Myocyte (in vitro differentiated cells): ENCODE measurements at places on chromosomes 4 and X. TPM values are rescaled to one million over a fixed set of nuclear protein-coding genes. Genes with fewer than 3 reads are reported as not detected.

DNA sequence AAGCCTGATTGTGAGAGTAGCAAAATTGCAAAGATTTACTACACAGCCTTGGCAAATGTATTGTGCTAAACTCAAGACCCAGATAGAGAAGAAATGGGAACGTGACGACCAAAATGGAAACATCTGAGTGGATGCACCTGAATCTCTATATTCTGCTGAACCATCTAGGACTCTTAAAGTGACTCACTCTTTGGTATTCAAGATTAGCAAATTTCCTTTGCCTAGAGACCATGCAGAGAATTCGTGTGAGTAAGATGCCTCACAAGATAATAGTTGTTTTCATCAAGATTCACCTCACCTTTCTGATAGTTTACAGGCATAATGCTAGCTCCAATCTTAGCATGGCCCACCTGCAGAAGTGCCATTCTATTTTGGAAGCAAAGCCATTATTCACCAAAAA lies 14.4 kb upstream of the ATOH1 start:
- no peak for DNase-seq

DNA sequence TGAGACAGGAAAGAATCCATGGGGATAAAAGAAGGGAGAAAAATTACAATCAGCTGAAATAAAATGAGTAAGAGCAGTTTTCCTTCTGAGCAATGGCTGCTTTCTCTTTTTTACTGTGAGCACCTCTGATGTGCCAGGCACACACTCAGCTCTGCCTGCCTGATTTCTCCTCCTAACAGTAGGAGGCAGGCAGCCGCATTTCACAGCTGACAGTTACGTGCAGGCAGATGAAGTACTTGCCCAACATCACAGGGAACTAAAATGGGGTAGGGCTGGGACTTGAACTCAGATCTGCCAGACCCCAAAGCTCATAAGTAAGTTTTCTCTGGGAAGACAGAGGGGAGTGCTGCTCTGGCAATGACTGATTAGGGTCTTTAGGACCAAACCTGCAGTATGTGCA lies 54.6 kb downstream of the C4orf50 start:
- DNase-seq = no peak

- DNase-seq = peak; percentile 78
These were observed at the start of gene PABPC5 for GRCh38 chrX:91434351-91435168. TSS of gene PABPC5 (plus strand) at chrX:91434839. CDS start at chrX:91435578, 739 bp downstream.

CSTF2 gene
- total RNA-seq = 11.4 and 11.7 TPM in 2 replicates

GRCh38 chrX:18624599-18624998 lies 47.3 kb downstream of the RS1 start:
- no peak for DNase-seq

DNA sequence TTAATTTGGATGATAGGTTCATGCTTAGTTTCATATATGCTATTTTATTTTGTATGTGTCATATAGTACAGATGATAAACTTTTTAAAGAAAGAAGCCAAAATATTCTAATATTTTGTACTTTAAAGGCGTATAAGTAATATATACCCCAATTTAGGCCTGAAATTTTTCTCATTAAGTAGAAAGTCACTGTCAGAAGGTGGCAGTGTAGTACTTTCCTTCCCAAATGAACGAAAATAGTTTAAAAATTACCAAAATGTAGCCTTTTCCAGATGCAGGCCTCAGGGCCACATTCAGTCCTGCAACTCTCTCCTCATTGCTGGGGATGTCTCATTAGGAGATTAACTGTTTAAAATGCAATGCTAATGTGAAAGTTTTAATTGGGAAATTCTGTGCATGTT lies 1263.6 kb downstream of the C4orf33 start:
- peak; percentile 47 for DNase-seq

DNA sequence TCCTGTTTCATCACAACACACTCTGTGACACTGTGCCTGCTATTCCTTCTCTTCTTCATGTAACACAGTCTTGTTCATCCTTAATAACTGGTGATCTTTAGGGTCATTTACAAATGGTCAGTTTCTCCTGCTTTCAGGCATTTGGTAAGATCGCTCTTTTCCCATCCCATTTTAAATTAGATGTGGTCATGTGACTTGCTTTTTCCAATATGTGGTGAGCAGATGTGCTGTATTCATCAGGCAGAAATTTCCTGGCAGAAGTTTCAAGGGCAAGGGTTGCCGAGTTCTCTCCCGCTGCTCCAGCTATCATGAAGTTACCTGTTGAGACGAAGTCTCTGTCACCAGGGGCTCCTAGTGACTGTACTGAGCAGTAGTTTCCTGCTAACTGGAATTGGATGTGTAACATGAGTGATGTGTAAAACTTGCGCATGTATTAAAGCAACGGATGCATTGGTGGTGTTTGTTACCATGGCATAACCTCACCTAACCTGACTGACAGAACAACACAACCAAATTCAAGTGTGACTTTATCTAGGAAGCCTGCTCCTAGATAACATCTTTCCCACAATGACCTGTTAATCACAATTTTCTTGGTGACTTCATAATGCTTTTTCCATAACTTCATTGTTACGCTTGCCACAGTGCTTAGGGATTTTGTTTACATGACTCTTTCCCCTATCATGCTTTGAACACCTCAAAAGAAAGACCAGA lies 29.5 kb upstream of the BMPR1B start:
- no peak for DNase-seq

FAAH2 gene
- 1.0 TPM in 1 of 2 replicates, not detected in the other for total RNA-seq

DNA sequence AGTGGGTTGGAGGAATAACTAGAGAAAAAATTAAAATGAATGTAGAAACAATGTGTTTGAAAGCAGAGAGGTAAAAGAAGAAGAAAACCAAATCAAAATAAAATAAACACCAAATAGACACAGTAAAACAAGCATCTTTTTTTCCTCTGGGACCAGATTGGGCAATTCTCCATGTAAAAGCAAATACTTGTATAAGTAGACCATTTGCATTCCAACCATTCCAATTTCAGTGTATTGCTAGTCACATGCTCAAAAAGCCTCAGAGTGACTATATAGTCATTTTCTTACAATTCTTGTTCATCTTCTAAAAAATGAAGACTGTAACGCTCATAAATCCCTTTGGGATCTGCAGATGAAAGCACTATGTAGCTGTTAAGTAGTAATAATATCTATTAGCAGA lies 969.5 kb downstream of the PCDH18 start:
- no peak for DNase-seq

DNA sequence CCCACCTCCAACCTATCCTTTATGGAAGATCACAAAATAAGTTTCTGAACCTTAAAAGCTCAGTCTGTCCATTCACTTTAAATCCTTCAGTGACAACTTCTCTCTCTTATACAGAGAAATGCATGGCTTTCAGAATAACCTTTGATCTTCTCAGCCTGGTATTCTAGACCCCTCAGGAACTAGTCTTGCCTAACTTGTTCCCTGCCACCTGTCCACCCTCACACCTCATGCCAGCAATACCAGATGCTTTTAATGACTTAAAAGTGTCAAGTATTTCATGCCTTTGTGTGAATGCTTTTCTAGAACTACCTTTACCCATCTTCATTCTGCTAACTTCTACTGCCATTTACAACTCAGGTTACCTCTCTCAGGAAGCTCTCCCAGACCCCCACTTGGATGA lies 7.4 kb downstream of the EXOC1L start:
- no peak for DNase-seq

DNA sequence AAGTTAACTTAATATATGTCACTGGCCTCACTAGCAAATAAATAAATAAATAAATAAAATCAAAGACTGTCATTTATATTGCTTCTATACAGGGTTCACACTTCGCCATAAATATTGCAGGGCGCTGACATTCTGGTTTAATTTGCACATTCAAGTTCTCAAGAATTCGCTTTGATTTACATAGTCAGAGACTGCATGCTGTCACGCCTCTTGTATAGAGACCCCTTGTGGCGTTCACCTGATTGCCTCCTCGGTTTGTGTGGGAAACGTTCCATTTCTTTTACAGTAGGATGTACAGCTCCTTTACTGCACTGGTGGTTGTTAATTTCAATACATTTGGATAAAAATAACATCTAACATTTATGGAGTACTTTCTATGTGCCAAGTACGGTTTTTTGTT lies 71.3 kb upstream of the ADGRG2 start:
- DNase-seq = no peak

DNA sequence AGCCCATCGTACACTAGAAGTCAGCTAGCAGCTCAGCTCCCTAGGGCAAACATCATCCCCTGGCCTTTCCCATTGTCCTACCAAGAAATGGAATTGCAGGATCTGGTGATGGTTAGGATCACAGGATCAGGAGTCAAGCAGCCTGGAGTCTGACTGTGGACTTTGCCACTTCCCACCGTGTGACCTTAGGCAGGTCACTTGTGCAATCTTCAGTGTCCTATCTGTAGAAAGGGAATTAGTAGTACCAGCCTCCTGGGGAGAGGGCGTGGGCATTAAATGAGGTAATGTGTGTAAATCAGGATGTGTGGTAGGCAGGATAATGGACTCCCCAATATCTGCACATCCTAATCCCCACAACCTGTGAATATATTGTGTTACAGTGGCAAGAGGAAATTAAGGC lies 38.6 kb upstream of the APLN start:
- DNase-seq = no peak

ARSH gene
- total RNA-seq = 0.99 TPM in 1 of 2 replicates, not detected in the other

DNA sequence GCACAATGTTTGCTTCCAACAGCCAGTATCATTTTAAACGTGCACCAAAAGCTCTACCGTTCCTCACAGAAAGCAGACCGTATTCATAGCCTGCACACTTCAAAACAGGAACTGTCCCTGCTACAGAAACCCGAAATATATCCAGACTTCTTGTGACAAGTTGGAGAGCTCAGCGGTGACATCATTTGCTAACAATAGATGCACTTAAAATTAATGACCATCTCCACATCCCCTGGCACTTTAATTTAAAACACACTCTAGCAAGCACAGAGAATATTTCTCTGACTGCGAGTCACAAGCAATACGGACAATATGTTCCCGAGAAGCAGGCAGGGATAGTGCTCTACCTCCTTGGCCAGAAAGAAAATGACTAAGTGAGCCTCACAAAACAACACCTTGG lies 2.5 kb downstream of the NYX start:
- DNase-seq = peak; percentile 47

DNA sequence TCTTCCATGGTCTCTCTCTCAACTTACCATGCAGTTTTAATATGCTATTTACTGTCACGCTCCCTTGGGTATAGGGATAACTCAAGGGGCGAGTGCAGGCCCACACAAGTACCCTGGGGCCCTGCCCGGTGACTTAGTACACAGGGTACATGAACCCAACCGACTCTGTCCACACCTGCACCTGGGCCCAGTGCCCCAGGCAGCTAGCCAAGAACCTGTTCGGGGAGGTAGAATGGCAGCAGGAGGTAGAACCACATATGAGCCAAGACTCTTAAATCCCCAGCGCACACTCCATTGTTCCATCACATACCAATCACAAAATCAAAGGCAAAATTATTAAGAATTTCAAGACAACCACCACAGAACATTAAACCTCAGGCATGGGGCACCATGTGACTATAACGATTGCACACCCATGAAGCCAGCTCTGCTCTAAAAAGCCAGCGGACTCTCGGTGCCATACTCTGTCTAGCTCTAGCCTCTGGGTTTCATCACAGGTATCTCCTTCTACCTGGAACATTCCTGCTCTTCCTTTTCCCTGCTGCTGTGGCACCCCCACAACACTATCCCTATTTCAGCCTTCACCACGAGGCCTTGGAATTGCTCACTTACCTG lies 14.6 kb downstream of the PHF8 start:
- DNase-seq = no peak

DNA sequence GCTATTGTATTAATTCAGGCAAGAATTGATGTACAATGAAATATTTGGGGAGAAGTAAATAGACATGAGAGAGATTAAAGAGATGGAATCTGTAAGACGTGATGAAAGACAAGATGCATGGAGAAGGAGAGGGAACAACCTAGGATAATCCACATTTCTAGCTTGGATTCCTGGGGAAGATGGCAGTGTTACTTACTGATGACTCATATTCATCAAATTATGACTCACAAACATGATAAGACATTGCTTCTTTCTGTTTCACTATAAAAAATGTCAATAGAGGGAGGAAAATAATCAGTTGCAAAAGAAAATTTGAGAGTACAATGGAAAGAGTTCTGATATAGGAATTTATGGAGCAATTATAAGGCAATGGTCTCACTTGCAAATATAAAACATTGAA lies 104.1 kb upstream of the BMP3 start:
- DNase-seq = no peak

DNA sequence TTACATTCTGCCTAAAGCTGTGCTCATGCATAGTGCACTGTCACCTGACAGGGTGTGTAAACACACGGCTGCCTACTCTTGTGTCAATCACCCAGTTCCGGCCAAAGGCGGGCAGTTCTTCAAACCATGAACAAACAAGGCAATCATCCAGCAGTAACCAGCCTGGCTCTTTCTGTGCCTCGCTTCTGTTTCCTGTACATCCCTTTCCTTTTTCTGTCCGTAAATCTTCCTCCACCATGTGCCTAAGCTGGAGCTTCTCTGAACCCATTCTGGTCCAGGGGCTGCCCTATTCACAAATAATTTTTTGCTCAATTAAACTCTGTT lies 60.8 kb upstream of the CBR4 start:
- peak; percentile 4 for DNase-seq

SH3RF1 gene
- 6.9 and 15.1 TPM in 2 replicates for total RNA-seq

C4orf51 gene
- not detected in 2 replicates for total RNA-seq

GRCh38 chr4:120299631-120300030 lies 233.0 kb upstream of the MAD2L1 start:
- no peak for DNase-seq

- DNase-seq = no peak
These were observed 82.5 kb downstream of the CPEB2 start for GRCh38 chr4:15084780-15085179.

GRCh38 chr4:11338956-11339782 lies 89.5 kb downstream of the HS3ST1 start:
- no peak for DNase-seq

MYOZ2 gene
- 153 and 182 TPM in 2 replicates for total RNA-seq

DNA sequence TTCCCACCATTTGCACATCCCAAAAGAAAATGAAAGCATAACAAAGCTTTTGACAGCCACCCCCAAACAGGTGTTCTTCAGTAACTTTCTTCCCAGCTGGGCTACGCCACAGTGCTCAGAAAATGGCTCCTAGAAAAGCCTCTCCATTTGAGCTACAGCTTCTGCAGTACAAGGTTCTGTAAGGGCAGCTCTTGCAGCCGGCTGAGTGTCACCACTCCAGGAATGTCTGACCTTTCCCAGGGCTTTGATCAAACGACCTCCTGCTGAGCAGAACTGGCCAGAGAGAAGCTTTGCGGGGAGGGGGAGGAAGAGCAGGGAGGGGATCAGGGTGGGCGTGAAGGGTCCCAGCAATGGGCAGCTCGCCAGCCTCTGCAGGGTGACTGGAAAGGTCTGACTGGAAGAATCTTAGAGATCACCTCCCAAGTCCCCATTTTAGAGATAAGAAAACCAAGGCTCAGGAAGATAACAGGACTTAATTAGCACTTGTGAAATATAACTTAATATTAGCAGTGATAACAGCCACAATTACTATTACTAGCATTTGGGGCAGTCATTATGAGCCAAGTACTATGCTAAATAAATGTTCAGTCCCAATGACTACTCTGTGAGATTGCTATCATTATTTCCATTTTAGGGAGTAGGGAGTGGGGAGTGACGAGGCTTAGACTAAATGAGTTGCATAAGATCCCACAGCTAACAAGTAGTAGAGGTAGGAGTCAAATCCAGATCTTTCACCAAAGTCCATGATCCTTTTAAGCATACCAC lies 51.1 kb downstream of the LEF1 start:
- no peak for DNase-seq
